ENCODE measurements at places on chromosomes 2 and 18.

DNA sequence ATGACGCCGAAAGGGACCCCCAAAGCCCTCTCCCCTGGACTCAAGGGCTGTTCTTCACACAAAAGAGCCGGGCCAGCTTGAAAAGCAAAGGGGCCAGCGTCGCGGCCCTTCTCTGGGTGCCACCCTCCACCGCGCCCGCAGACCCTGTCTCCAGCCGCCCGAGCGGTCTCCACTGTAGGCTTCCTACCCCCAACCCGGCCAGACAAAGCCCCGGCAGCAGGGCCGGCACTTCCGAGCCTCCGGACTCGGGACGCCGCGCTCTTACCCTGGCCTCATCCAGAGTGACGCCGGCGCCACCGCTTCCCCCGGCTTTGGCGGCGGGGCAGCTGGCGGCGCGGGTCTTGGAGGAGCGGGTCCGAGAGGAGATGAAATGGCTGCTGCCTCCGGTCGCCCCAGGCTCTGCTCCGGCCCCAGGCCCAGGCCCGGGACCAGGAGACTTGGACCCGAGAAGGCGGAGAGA, 603 bp downstream of the ATAD2B start:
- no peak for DNase-seq

DNA sequence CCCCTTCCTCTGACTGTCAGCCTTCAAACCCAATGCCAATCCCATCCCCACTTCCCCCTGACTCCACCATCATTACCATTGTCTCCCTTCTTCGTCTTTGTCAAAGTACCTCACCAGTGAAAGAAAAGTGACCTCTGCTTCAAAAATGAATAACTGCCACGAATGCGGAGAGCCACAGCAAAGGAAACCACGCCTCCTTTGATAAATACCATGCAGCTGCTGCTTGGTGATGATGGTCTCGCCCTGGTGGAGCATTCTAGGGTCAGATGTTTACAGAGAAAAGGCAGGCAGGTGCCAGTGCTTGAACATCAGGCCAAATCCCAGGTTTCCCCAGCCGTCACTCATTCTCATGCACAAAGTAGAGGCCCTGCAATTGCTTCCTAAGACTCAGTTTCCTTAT, 162.2 kb downstream of the BCL11A start:
- no peak for DNase-seq

- no peak for DNase-seq
These were observed 14.6 kb downstream of the CLASP1 start for GRCh38 chr2:121634354-121635307.

- DNase-seq = no peak
These were observed 123.9 kb upstream of the FAM136A start for GRCh38 chr2:70425682-70426301.

DNA sequence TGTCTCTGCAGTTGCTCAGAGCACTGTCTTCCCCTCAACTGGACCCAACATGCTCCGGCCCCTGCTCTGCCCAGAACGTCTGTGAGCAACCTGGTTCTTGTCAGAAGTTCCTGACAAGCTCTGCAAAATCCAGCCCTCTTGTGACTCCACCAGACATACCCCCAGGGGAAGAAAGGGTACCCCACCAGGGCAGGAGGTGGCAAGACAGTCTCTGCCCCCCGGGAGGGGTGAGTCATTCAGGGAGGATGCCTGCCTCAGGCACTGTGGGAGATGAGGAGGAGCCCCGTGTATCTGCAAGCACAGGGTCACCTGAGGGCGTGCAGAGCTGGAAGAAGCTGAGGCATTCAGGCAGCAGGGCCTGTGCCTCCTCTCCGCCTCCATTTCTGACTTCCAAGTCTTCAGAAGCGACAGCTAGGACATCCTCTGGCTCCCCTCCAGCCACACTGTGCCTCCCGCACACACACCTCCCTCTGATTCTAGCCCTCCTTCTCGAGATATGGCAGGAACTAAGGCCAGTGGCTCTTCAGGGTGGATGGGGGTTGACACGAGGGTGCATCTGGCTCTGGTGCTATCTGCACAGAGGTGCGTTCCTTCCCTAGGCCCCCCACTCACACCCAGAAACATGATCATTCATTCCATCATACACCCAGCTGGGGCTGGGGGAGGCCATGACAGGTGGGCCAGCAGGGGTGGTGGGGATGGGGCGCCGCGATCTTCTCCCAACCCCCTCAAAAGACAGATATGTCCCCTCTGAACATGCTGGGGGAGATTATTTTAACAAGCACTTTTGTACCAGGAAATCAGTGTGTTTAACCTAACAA, 222.2 kb downstream of the CYP26B1 start:
- DNase-seq = peak; percentile 60

GRCh38 chr2:196290569-196290968, 119.2 kb upstream of the STK17B start:
- DNase-seq = no peak

- no peak for DNase-seq
These were observed 66.7 kb upstream of the TEX51 start for GRCh38 chr2:126832014-126832413.

DNA sequence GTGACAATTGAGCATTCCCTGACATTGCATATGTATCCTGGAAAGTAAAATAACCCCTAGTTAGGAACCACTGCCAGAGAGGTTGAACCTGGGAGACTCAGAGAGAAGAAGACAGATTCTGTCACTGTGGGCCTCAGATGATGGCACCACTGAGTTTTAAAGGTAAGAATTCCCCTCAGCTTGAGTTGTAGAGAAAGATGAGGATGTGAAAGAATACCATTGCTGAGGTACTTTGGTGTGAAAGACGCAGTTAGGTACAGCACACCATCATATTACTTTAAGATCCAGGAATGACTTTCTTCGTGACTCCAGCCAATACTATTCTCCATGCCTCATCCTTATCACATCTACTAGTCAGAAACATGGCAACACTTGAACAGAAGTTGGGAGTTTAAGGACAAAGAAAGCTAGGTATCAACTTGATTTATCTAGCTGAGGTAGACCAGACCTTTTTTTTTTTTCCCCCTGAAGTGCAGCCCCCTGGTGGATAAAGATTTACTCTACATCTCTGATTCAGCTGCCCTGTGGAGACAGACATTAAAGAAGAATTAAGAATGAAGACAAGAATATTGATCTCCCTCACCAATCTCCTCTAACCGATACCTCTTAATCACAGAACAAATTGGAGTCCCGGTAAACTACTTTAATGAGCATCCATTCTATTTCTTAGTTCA, 630.5 kb upstream of the FANCL start:
- no peak for DNase-seq

DNA sequence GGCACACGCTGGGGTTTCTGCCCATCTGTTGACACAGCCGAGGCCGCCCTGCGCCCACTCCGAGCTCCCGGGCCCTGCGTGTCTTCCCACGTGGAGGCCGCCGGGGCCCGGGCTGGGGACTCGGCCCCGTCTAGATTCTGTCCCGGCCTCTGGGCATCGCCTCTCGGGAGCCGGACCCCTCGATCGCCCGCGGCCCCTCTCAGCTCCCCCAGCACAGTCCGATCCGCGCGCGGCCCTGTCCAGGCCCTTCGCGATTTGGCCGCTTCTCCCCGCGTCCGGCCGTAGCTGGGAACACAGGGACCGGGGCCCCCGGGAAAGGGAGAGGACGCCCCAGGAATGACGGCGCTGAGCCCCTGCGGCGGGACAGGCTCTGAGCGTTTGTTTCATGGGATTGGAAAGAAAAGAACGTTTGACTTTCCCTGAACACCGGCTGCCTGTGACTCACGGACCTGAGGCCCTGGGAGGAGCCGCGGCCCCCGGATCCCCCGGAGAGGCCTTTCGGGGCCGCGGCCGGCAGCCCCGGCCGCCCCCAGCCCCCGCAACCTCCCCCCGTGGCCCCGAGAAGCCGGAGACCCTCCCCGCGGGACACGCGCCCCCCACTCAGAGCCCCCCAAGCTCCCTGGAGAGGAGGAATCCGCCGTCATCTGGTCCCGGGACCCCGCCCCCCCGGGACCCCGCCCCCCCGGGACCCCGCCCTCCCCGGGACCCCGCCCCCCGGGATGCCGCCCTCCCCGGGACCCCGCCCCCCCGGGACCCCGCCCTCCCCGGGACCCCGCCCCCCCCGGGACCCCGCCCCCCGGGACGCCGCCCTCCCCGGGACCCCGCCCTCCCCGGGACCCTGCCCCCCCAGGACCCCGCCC, 62.7 kb upstream of the CTDP1 start:
- no peak for DNase-seq

GRCh38 chr2:238408615-238409340, 17.9 kb upstream of the ASB1 start:
- DNase-seq = no peak

DNA sequence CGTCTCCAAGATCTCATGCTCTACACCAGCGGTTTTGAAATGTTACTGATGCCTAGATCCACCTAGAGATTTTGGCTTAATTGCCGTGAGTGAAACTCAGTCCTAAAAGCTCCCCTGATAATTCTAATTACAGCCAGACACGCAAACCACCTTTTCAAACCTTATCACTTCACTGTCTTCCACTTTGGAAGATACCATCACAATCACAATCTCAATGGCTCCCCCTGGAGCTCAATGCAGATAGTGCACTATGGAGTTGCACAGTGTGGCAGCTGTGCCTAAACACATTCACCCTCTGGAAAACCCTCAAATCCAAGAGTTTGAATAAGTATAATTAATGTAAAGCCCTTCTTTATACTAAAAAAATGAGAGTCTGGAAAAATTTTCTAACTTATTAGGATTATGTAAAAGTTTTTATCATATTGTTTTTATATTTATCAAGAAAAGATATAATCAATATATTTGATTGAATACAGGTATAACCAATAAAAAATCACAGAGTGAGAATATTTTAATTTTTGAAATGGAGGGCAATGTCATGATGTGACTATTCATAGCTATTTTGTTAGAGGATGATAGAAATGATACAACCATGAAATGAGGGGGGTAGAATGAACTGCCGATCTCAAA, 102.9 kb upstream of the SLC8A1 start:
- DNase-seq = no peak

GRCh38 chr2:64929333-64929732, 59.9 kb upstream of the SLC1A4 start:
- DNase-seq = no peak

DNA sequence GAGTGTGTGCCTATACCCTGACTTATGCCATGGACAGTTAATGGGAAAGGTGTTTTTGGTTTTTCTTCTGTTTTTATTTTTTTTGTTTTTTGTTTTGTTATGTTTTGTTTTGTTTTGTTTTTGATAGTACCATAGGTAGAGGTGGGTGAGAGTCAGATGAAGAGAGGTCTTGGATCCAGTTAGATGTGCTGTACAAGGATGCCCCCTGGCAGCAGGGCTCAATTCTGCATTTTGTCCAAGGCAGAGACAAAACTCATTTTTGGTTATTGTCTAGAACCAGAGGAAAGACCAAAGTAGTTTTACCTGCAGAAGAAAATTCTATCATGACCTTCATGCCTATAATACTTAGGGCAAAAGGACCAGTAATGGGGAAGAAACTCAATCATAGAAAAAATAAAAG, 48.5 kb downstream of the SLC5A7 start:
- DNase-seq = no peak

DNA sequence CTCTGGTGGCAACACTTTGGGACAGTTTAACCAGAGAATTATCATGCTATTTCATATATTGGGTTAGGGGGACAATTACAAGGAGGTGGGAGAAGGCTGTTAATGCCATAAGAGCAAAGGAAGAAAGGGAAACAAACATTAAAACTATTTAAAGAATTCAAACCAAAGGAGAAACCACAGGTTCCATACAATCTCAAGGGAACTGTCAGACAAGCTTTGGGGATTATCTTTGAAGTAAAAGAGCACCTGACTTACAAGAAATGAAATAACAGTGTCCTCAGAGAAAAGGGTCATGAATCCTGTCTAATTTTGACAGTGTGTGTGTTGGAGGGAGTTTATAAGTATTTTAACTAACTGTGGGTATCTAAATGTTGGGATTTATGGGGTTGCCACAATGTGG, 44.4 kb downstream of the CERS6 start:
- DNase-seq = no peak

DNA sequence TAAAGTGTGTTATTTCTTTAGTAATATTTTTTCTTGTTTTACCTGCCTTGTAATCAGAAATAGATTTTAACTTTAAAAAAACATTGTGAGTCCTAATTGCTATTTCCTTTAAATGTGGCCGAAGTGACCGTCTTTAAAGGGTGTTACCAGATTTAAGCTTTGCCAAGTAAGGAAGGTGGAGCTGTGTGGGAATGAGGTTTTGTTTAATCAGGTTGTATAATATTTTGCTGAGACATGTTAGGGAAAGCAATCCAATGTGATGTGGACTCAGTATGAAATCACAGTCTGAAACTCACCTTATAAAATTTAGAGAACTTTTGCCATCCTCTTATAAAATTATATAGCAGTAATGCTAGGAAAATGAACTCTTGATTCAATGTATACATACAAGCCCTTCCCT, 32.9 kb upstream of the ITPRID2 start:
- no peak for DNase-seq

DNA sequence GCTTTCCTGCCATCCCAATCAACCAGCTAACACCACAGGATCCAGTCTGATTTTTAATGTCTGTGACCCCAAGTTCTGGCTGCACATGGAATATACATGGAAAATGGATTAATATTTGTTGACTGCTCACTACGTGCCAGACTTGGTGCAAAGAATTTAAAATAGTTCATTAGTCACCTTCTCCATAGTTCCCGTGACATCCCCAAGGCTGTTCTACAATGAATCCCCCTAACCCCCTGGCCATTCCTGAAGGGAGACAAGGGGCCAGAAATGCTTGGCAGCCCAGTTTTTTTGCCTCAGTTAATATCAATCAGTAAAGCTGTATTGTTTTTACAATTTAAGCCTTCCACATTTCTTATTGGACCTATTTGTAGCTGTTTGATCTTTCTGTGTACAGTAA, 71.0 kb upstream of the ST3GAL5 start:
- DNase-seq = no peak

DNA sequence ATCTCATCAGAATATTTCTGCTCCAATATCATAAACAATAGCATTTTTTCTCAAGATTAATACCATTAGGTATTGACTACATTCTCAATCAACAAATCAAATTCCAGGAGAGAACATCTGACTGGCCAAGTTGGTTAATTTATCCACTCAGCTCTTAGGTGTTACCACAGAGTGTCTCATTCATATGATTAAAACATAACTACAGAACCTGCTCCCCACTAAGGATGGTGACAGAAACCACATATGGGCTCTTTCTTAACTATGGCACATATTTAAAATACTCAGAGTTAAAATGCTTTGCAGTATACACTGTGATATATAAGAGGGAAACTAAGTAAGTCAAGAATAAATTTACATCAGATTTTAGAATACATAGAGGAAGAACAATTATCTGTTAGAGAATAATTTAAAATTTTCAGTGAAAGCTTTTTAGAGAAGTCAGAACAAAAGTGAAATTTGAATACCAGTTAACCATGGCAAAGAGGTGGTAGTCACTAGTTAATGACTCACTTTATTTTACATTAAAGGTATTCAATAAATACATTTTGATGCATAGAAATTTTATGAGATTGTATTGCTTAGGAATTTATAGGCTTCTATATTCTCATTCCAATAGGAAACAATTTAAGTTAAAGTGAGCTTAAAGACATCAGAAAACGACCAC, 1120.8 kb upstream of the TMEFF2 start:
- no peak for DNase-seq
